Stimulated activated CD4-positive, alpha-beta T cell treated with anti-CD3 and anti-CD28 coated beads, Interleukin-4, amount 100 ng/mL, for 4 hours (primary cell): ENCODE measurements at places on chromosomes 5 and 9.

GRCh38 chr5:107933326-107933725 is 262.6 kb upstream of the EFNA5 start:
- no peak for DNase-seq

DNA sequence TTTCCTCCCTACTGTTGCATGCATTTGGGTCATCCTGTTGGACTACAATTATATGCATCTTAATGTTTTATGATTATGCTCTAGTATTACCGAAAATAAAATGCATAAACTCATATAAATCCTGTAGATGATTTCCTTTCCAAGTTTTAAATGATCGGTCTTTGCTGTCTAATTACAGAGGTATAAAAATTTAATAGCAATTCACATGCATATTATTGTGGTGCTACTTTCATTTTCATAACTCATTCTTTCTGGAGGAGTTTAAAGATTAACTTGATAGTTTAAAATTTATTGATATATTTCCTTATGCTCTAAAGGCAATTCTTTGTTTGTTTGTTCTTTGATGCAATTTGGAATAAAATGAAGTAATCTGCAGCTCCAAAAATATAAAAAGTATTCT is 1475.1 kb downstream of the MAT2B start:
- no peak for DNase-seq

GRCh38 chr9:126611193-126611591 is 2.5 kb upstream of the LMX1B start:
- DNase-seq: no peak

DNA sequence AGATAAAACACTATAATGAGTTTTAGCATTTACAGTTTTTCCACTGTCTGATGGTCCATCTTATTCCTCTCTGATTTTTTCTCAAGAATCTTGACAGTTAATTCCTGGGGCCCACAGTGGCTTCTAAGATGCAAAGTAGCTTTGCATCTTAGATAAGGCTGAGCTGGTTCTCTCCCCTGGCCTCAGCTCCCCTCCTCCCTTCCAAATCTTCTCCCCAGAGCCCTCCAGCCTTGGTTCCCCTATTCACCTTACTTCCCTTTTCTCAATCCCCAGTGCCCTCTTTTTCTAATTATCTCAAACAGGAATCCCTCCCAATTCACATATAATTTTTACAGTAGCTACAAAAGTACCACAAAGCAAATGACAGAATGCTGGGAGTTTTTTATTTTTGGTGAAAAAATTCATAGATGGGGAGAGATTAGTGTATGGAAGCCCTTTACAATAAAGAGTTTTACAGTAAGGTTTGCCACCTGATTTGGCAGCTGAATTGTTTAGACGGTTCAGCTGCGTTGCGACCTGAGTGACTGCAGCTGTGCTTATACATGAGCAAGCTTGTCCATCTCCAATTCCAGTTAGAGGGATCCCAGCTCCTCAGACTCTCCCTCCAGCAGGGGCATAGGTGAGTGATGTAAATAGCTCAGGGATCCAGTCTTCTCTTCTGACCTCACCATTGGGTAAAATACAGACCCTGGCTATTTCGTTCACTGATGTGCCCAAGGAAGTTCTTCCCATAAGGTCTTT is 51.4 kb upstream of the CKMT2 start:
- no peak for DNase-seq

GRCh38 chr9:2055203-2055658 is 40.1 kb downstream of the SMARCA2 start:
- no peak for DNase-seq

GRCh38 chr5:124655921-124656511 is 90.4 kb downstream of the ZNF608 start:
- no peak for DNase-seq
